ENCODE measurements at places on chromosomes 16 and 17.

- DNase-seq: peak; percentile 74
Measured at GRCh38 chr17:69327060-69327831, at the start of gene ABCA5. ABCA5 (minus strand) TSS chr17:69327133; CDS start chr17:69314415, 12,718 bp downstream.

DNA sequence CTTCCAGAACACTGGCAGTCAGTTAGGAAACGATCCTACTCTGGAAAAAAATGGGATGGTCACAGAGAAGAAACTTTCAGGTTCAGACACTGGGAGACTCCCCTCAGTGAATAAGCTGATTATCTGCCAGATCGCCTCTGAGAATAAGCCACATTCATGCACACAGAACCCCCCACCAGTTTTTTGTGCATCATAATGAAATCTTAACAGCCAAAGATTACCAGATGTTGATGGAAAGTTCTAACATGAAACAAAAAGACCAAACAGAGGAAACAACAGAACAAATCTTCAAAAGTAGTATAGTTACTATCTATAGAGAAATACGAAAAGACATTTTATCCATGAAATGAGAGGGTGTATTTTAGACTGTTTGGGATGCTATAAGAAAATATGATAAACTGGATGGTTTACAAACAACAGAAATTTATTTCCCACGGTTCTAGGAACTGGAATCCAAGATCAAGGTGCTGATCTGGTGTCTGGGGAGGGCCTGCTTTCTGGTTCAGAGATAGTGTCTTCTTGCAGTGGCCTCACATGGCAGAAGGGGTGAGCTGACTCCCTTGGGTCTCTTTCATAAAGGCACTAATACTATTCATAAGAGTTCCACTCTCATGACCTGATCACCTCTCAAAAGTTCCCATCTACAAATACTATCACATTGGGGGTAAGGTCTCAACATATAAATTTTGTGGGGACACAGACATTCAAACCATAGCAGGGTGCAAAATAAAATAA is 8.0 kb upstream of the AMZ2 start:
- no peak for DNase-seq

GRCh38 chr17:34645594-34645993 is 66.2 kb downstream of the TMEM132E start:
- no peak for DNase-seq

DNA sequence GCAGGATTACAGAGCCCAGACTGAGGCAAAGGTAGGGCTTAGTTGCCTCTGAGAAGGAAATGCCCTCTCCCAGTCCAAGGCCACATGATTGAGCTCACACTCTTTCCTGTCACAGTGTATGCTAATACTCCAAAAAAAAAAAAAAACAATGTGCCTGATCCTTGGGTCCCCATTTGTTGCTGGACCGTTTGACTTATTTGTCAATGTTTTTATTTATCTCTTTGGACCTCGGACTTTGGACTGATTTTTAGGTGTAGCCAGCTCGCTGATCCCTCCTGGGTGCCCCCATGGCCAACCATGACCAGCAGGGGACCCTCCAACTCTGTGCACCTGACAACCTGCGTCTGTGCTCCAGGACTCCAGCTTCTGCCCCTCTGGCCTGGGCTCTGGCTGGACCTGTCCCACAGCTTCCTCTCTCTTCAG is 622 bp upstream of the CCL16 start:
- DNase-seq: no peak

GRCh38 chr16:11010575-11011221 is 66.3 kb downstream of the CLEC16A start:
- DNase-seq: peak; percentile 90
